ENCODE measurements at places on chromosomes 6 and 20. TPM values are rescaled to one million over a fixed set of nuclear protein-coding genes. Genes with fewer than 3 reads are reported as not detected.

GRCh38 chr20:61253264-61253639, 1.2 kb downstream of the CDH4 start:
- no peak overlapping the region for H3K27ac ChIP-seq
- H3K36me3 ChIP-seq, result no peaks in the 10 kb centered on the region
- peaks cover 2% of the 10 kb centered on the region for H3K27me3 ChIP-seq
- H3K4me1 ChIP-seq, result no peaks in the 10 kb centered on the region
- H3K4me3 ChIP-seq, result no peak overlapping the region

GRCh38 chr20:48782053-48782452, 45.7 kb downstream of the PREX1 start:
- H3K4me1 ChIP-seq, result peaks cover 6% of the 10 kb centered on the region
- H3K27ac ChIP-seq, result no peak overlapping the region
- no peak overlapping the region for H3K4me3 ChIP-seq
- H3K27me3 ChIP-seq, result no peaks in the 10 kb centered on the region
- H3K36me3 ChIP-seq, result no peaks in the 10 kb centered on the region
- DNase-seq, result no peak

- no peaks in the 10 kb centered on the region for H3K27me3 ChIP-seq
- no peak overlapping the region for H3K4me3 ChIP-seq
- no peaks in the 10 kb centered on the region for H3K4me1 ChIP-seq
- H3K27ac ChIP-seq, result no peak overlapping the region
These were observed 70.5 kb downstream of the ADGRG6 start for GRCh38 chr6:142372348-142372747.

- no peak overlapping the region for H3K27ac ChIP-seq
- no peaks in the 10 kb centered on the region for H3K36me3 ChIP-seq
- H3K4me3 ChIP-seq, result no peak overlapping the region
- H3K27me3 ChIP-seq, result no peaks in the 10 kb centered on the region
These were observed 66.7 kb upstream of the SAMD5 start for GRCh38 chr6:147441751-147442150.

DNA sequence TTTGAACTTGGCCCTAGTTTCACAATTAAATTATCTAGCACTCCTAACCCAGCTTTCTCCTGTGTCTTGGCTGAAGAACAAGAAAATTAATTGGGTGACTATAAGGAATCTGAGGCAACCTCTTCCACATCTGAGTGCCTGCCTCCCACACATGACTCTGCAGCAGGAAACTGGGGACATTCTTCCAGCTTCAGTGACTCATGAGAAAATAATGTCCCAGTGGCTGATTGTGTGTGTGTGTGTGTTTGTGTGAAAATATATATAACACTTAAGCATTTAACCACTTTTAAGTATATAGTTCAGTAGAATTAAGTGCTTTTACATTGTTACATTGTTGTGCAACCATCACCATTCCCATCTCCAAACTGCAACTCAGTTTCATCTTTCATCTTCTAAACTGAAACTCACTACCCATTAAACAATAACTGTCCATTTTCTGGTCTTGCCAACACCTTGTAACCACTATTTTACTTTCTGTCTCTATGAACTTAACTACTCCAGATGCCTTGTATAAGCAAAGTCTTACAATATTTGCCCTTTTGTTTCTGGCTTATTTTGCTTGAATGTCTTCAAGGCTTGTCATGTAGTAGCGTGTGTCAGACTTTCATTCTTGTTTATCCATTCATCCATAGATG, 8.7 kb downstream of the TRIM38 start:
- H3K27me3 ChIP-seq, result no peaks in the 10 kb centered on the region
- peak; percentile 74 for DNase-seq
- no peak overlapping the region for H3K4me3 ChIP-seq
- peak overlapping the region; percentile 82 for H3K27ac ChIP-seq
- peaks cover 9% of the 10 kb centered on the region for H3K4me1 ChIP-seq

GRCh38 chr20:17932396-17932795, 36.2 kb downstream of the SNX5 start:
- H3K4me1 ChIP-seq, result no peaks in the 10 kb centered on the region
- no peak for DNase-seq
- no peaks in the 10 kb centered on the region for H3K36me3 ChIP-seq
- no peaks in the 10 kb centered on the region for H3K27me3 ChIP-seq

The SNAI1 gene
- total RNA-seq, result 44.7 TPM

The DOK5 gene
- total RNA-seq, result 13.3 TPM
